A549 treated with ZK216348 at 1 μM for 4 hours (cell line): ENCODE measurements at places on chromosomes 7 and 10. TPM values are rescaled to one million over a fixed set of nuclear protein-coding genes. Genes with fewer than 3 reads are reported as not detected.

The ZNF804B gene
- total RNA-seq: not detected in 5 replicates

The CDHR1 gene
- 0.06 to 0.14 TPM (median 0.10 TPM) in 4 of 5 replicates, not detected in the other for total RNA-seq

The AHCYL2 gene
- total RNA-seq: 4.9 to 7.0 TPM (median 6.3 TPM) in 5 replicates

The ASAH2B gene
- 3.4 to 6.1 TPM (median 5.0 TPM) in 5 replicates for total RNA-seq

The DRGX gene
- total RNA-seq: not detected in 5 replicates

The FGFR2 gene
- 0.31 to 0.68 TPM (median 0.45 TPM) in 5 replicates for total RNA-seq

The ABCA13 gene
- total RNA-seq: 0.05 to 0.07 TPM in 2 of 5 replicates, not detected in the others

The MAP3K8 gene
- 12.4 to 18.0 TPM (median 15.1 TPM) in 5 replicates for total RNA-seq

The FAM25C gene
- total RNA-seq: 1.5 to 4.0 TPM (median 2.4 TPM) in 3 of 5 replicates, not detected in the others

The WNT16 gene
- 0.07 to 0.19 TPM (median 0.13 TPM) in 4 of 5 replicates, not detected in the other for total RNA-seq

The HOXA9 gene
- 0.29 to 0.79 TPM (median 0.38 TPM) in 5 replicates for total RNA-seq

The NUP205 gene
- total RNA-seq: 48.2 to 53.2 TPM (median 51.6 TPM) in 5 replicates

The TDRD1 gene
- not detected in 5 replicates for total RNA-seq

The OPN4 gene
- total RNA-seq: not detected in 5 replicates

The BICC1 gene
- total RNA-seq: 14.9 to 23.2 TPM (median 20.5 TPM) in 5 replicates

The SPDYE2B gene
- total RNA-seq: not detected in 5 replicates

The VSTM2A gene
- not detected in 5 replicates for total RNA-seq

The TPK1 gene
- 2.1 to 3.3 TPM (median 3.1 TPM) in 5 replicates for total RNA-seq

The TMEM225B gene
- 0.75 to 1.4 TPM (median 0.92 TPM) in 5 replicates for total RNA-seq

The RARRES2 gene
- total RNA-seq: not detected in 5 replicates

The ZNF117 gene
- 0.07 to 0.29 TPM (median 0.14 TPM) in 5 replicates for total RNA-seq

The ARL3 gene
- 13.3 to 18.6 TPM (median 13.9 TPM) in 5 replicates for total RNA-seq

The UPK3BL1 gene
- total RNA-seq: 5.6 to 14.5 TPM (median 11.7 TPM) in 5 replicates

The OR13A1 gene
- not detected in 5 replicates for total RNA-seq

The SYT15 gene
- total RNA-seq: 2.0 to 3.9 TPM (median 2.3 TPM) in 5 replicates

The CAPZA2 gene
- 102 to 250 TPM (median 122 TPM) in 5 replicates for total RNA-seq

The MKX gene
- not detected in 5 replicates for total RNA-seq

The PPP1R9A gene
- 2.4 to 5.8 TPM (median 3.9 TPM) in 5 replicates for total RNA-seq

The SUGCT gene
- total RNA-seq: 0.64 to 1.7 TPM (median 1.0 TPM) in 5 replicates

The ZP3 gene
- 13.1 to 23.3 TPM (median 18.2 TPM) in 5 replicates for total RNA-seq
